ENCODE measurements at places on chromosomes 6 and 20. TPM values are rescaled to one million over a fixed set of nuclear protein-coding genes. Genes with fewer than 3 reads are reported as not detected.

GRCh38 chr20:38450412-38450975, 15.4 kb upstream of the SNHG17 start:
- no peak for DNase-seq

DNA sequence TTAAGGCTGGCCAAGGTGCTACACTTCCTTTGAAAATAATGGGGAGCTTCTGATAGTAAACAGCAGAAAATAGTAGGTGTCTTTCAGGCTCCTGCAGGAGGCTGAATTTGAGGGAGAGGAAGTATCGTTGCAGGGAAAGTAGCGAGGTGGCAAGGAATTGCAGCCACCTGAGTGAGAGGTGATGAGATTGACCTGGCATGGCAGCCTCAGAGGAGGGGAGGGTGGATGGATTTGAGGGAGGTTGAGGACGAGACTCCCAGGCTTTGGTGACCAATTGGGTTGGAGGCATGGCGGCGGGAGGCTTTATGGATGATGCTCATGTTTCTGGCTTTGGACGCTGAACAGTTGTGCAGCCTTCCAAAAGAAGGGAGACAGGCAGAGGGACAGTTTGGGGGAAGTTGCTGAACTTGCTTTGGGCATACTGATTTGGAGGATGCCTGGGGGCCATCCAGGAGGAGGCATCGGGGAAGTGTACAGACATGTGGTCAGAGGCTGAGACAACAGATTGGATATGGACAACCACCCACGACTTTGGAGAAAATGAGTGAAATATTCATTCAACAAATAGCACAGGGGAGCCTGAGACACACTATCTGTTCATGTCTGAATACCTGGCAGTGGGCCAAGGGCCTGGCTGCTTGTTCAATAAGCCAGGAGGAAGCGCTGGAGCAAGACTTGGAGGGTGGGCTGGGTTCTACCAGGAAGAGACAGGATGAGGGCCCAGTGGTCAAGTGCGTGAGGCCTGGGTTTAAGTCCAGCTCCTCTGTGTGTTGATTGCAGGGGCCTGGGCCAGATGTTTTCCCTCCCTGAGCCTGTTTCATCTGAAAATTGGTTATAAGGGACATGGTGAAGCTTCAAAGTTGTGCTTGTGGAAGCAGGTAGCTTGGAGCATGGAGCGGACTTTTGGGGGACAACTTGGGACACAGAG, 113.2 kb downstream of the CEBPB start:
- peak; percentile 93 for DNase-seq

GRCh38 chr6:46010771-46011170, 4.9 kb downstream of the CLIC5 start:
- no peak for DNase-seq

- DNase-seq = no peak
These were observed 88.6 kb upstream of the CDYL start for GRCh38 chr6:4687656-4687988.

- no peak for DNase-seq
These were observed 35.9 kb upstream of the HLA-G start for GRCh38 chr6:29791786-29792122.

- no peak for DNase-seq
These were observed 95.3 kb downstream of the TTLL2 start for GRCh38 chr6:167420177-167420576.

- no peak for DNase-seq
These were observed 8.3 kb upstream of the AVP start for GRCh38 chr20:3092611-3093379.

- no peak for DNase-seq
These were observed 172.6 kb upstream of the LAMA2 start for GRCh38 chr6:128710315-128710714.

DNA sequence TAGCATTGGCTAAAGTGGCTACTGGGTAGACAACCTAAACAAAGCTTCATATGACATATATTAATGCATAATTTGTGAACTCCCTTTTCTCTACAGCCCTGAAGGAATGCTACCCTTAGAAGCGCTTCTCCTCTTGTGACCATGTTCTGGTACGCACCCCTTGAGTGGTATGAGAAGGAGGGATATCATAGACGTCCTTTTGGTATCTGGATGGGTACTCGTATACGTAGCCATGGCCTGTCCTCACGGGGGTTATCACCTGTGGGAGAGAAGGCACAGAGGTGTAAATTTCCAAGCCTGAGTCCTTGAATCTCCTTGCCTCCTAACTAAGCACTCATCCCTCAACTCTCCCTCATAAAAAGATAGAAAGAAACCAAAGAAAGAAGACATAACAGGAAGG, 39.0 kb downstream of the NEDD9 start:
- DNase-seq = no peak

DNA sequence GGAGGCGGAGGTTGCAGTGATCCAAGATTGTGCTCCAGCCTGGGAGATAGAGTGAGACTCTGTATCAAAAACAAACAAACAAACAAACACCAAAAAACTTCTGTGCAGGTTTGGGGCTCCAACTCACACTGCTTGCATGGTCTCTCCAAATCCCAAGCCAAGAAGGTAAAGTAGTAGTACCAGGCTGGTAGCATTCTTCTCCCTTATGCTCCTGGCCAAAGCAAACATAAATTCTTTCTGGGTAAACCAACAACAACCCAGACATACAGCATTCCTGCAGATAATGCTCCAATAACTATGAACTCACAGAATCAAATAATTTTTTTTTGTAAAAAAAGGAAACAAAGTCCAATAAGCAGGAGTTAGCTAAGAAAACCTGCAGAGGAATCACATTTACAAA, 57.8 kb upstream of the KLHL31 start:
- DNase-seq = no peak

GRCh38 chr6:4740032-4740431, 36.2 kb upstream of the CDYL start:
- no peak for DNase-seq

- no peak for DNase-seq
These were observed 61.1 kb upstream of the RNF144B start for GRCh38 chr6:18326001-18326400.

DNA sequence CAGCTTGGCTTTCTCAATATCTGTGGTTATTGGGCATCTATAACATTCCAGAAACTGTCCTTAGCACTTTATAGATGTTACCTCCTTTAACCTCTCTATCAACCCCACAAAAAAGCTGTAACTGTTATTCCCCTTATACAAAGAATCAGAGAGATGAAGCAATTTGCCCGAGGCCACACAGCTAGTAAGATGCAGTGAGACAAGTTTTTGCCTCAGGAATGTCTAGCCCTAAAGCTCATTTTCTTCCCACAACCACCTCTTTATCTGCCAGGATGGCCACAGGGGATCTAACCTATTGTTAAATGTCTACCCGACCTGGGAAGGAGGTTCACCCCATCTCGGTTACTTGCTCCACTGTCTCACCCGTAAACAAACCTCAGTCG, 31.9 kb upstream of the TCP11 start:
- no peak for DNase-seq

- DNase-seq = no peak
These were observed 23.1 kb upstream of the CGA start for GRCh38 chr6:87118054-87118453.

DNA sequence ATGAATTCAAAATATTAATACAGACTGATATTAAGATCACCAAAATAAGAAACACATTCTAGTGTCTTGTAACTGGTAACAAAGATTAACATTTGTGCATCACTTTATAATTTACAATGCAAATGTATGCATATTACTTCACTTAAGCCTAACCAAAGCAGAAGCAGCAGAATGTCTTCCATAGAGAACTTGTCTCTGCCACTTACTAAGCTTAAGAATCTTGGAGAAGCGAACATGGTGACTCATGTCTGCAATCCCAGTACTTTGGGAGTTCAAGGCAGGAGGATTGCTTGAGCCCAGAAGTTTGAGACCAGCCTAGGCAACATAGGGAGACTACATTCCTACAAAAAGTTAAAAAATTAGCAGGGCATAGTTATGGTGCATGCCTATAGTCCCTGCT, 18.8 kb downstream of the AK9 start:
- no peak for DNase-seq

GRCh38 chr20:50726955-50727791, 4.2 kb upstream of the PARD6B start:
- DNase-seq = no peak

DNA sequence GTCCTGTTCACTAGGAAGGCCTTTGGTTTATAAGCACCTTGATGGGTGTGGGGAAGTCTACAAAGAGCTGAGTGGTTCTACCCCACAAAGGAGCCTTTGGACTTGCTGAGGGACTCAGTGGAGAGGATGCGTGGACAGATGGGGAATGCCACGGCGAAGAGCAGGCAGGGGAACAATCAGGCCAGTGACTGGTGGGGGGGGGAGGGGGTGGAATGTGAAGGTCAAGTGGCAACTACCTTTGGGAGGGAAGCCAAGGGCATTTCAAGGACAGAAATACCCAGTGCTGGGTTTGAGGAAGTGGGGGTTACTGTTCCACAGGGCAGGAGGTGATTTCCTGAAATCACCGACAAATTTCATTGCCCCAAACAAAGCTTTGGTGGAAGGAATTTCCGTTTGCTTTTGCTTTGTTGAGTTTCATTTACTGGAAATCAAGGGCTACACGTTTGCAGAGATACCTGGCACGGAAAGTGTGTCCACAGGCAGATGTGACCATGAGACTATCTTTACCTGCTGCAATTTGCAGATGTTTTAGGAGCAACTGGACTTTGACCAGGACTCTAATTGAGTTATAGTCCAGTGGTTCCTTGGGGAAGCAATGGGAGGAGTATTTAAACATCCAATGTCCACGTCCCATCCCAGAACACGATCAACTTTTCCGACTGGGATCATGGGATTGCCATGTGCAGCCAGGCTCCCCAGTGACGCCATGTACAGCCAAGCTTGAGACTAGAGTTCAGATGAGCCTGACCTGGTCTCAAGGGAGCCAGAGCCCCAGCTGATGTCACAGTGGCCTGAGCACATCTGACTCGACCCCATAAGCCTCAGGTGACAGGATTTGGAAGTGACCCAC, 8.0 kb downstream of the CST3 start:
- no peak for DNase-seq

- DNase-seq = no peak
These were observed 47.4 kb downstream of the STK38 start for GRCh38 chr6:36499918-36500317.

GRCh38 chr6:157224178-157224950, 99.0 kb downstream of the TMEM242 start:
- DNase-seq = peak; percentile 58

GRCh38 chr6:33375143-33375671, 16.4 kb upstream of the KIFC1 start:
- peak; percentile 89 for DNase-seq

DNA sequence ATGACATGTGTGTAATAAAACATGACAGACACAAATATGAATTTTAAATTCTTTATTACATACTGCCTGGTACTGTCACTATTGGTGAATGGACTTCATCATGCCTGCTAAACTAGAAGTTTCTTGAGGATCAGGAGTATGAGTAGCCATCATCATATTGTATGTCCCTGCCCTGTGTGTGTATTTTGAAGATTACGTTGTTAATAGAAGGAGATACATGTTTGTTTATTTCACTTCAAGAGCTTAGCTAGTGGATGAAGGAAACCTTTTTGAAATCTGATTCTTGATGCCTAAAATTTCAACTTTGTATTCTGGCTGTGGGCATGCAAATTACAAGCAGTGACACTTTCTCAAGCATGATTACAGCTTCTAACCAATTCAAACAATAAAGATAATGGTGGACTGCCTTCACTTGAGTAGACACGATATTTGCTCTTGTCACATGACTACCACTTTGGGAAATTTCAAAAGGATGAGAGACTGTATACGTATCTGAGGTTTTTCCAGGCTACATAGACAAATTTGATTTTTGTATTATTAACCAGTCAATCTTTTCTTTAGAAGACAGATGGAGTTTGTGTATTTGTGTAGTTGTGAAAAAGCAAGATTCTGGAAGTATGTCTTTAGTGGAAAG, 3.5 kb downstream of the TBPL1 start:
- no peak for DNase-seq

DNA sequence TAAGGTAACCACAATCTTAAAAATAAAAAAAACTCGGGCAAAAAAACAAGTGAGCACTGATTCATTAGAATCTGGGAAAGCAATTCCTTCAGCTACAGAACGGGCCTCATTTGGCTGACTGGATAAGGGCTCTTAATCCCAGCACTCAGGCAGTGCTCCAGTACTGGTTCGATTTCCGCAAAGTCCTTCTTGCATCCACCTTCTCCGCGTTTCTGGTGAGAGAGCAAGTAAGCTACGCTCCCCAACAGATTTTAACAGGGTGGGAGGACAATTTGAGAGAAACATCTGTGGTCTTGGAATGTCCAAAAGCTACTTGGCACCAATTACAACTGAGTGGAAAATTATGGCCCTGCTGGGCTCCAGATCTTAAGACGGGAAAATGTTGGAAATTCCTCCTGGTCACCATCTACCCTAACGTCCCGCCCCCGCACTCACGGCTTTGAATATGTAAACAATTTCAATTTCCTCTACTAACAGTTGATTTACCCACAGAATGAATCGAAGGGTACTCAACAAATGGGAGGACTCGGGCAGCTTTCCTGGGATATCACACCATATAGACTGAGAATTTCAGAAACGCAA, 18.1 kb upstream of the ZSCAN9 start:
- DNase-seq = no peak

GRCh38 chr6:26437550-26437949, 2.8 kb upstream of the BTN3A3 start:
- no peak for DNase-seq

Gene OTOR
- total RNA-seq = not detected

Gene HLA-G
- total RNA-seq = not detected

Gene TP53TG5
- 0.32 TPM for total RNA-seq

Gene CLVS2
- total RNA-seq = 0.48 TPM

Gene PRL
- not detected for total RNA-seq

Gene SLX4IP
- total RNA-seq = 6.5 TPM

Gene ASIP
- not detected for total RNA-seq

Gene CRNKL1
- total RNA-seq = 17.3 TPM

Gene WFDC2
- 29.6 TPM for total RNA-seq

Gene TDRD6
- 0.49 TPM for total RNA-seq

Gene HFE
- 3.2 TPM for total RNA-seq

Gene SLC25A27
- 18.3 TPM for total RNA-seq

Gene LINC00237
- total RNA-seq = 0.83 TPM

Gene CGAS
- total RNA-seq = 0.79 TPM

Gene NXT1
- total RNA-seq = 18.3 TPM

Gene POM121L2
- not detected for total RNA-seq

Gene EYA4
- total RNA-seq = 0.10 TPM

Gene ZNF337
- total RNA-seq = 7.5 TPM

Measured in suprapubic skin (tissue), 4 donors.